ENCODE measurements at places on chromosomes 7 and 10. TPM values are rescaled to one million over a fixed set of nuclear protein-coding genes. Genes with fewer than 3 reads are reported as not detected.
A peak's percentile ranks its signal among the peaks of the same experiment; 100 is the strongest.

- no peaks in the 10 kb centered on the region for H3K36me3 ChIP-seq
- no peak overlapping the region for H3K4me3 ChIP-seq
- no peaks in the 10 kb centered on the region for H3K27me3 ChIP-seq
- no peak for DNase-seq
- no peak overlapping the region for H3K27ac ChIP-seq
Measured at GRCh38 chr7:141150465-141150864, 76.6 kb downstream of the TMEM178B start.

ELMO1 gene
- 17.0 TPM for polyA plus RNA-seq

BAIAP2L1 gene
- 0.32 TPM for polyA plus RNA-seq

- peak; percentile 77 for DNase-seq
- H3K27ac ChIP-seq, result no peak overlapping the region
- H3K4me1 ChIP-seq, result no peaks in the 10 kb centered on the region
- no peak overlapping the region for H3K4me3 ChIP-seq
Measured at GRCh38 chr7:107725138-107725740, 18.7 kb upstream of the CBLL1 start.

STEAP1 gene
- 23.6 TPM for polyA plus RNA-seq

DNA sequence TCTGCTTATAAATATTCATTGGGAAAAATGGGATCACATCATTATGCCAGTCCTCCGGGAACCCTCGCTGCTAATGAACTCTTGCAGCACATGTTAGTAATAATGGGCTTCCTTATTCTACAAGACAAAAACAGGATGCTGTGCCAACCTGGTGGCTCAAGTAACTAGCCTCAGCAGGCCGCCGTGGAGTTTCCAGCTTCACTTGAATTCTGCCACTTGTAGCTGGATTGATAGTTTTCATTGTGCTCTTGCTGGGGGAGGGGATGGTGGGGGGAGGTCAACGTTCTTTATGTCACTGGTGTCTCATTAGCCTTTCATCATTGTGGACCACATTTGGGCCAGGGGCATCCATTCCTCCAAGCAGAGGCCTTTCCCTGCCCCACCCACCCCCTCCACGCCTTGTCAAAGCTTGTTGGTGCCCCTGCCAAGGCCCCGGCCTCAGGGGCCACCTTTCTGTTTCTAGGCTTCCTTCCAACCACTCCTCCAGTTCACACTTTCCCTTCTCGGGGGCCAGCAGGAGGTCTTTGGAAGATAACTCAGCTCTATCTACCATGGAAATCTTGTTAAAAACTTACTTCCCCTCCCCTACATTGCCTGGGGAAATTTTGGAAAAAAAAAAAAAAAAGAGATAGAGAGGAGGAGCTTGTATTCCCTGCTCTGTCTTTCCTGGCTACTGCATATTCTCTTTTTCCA, 153.9 kb downstream of the BMPER start:
- peaks cover 5% of the 10 kb centered on the region for H3K4me1 ChIP-seq
- H3K27ac ChIP-seq, result no peak overlapping the region

- no peak for DNase-seq
- no peak overlapping the region for H3K27ac ChIP-seq
Measured at GRCh38 chr7:134546955-134547354, 2.0 kb upstream of the AKR1B15 start.

DNA sequence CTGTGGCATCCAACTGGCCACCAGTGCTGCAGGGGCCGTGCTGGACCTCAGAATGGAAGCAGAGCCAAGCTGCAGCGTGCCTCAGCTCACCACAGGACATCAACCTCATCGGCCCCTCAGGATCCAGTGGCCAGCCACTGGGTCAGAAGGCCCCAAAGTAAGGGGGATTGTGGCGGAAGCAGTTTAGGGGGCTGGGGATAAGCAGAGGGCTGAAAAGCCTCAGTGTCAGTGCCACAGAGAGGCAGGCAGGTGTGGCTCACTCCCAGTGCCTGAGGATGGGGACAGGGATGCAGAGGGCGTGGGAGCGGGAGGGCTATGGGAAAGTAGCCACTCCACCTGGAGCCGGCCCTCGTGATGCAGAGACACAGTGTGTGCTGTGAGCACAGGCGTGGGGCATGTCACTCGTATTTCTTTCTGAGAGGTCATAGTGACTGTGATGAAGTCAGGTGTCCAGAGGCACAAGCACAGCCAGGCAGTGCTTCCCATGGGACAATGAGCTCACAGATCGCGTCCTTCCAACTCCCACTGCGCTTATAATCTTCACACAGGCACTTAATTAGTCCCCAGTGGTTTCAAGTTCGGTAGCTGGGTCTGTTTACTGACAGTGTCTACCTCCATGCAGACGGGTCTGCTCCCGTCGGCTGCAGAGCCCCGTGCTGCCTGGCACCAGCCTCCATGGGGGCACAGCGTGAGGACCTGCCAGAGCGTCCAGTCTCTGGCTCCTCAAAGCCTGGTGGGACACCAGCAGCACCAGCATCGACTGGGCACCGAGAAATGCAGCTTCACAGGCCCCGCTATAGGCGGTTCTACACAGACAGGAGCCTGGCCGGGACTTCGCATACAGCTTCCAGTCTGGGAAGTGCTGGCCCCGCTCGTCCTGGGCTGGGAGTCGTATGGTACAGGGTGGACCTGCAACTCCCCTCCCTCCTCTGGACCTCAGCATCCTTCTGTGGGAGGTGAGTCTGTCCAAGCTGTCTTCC, 42.9 kb upstream of the CNPY1 start:
- no peaks in the 10 kb centered on the region for H3K4me1 ChIP-seq
- no peaks in the 10 kb centered on the region for H3K36me3 ChIP-seq
- H3K27me3 ChIP-seq, result no peaks in the 10 kb centered on the region
- no peak for DNase-seq
- H3K4me3 ChIP-seq, result no peak overlapping the region
- no peak overlapping the region for H3K27ac ChIP-seq

DNA sequence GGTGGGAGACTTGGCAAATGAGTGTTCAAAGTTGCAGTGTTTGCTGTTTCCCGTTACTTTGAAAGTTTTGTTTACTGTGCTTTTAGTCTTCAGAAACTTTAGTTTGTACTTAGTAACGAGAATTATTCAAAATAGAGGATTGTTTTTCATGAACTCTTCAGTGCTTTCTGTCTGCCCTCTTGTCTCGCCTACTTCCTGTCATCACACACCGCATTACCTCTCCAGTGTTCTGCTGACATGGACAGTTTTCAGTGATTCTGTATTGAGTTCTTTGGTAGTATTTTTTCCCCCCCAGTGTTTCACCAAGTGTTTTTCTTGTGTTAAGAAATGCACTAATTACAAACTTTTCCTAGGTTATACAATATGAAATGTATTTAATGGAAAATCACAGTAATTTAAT, 207.0 kb downstream of the MLLT10 start:
- H3K4me1 ChIP-seq, result no peaks in the 10 kb centered on the region
- no peaks in the 10 kb centered on the region for H3K27me3 ChIP-seq
- peaks cover 18% of the 10 kb centered on the region for H3K36me3 ChIP-seq
- no peak for DNase-seq
- no peak overlapping the region for H3K4me3 ChIP-seq
- no peak overlapping the region for H3K27ac ChIP-seq

DNA sequence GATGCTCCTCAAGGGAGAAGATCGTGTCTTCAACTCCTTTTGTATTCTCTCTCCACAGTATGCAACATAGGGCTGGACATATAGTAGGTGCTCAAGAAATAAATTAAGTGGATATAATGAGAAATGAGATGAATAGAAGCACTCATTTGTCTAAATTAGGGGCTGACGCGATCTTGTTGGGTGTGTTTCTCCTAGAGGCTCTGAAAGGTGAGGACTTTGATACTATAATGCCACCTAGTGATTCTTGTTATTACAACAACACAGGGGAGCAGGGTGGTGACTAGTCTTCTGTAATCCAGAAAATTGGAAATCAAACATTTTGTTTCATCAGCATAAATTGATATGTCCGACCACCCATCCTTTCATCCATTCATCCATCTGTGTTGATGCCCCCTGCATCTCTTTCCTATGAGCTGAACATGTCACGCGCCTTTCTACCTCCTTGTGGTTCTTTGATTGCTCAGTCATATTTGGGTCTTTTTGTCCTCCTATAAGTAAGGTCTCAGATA, 3.5 kb upstream of the CFAP58 start:
- H3K27ac ChIP-seq, result no peak overlapping the region
- no peaks in the 10 kb centered on the region for H3K27me3 ChIP-seq
- no peaks in the 10 kb centered on the region for H3K36me3 ChIP-seq
- DNase-seq, result peak; percentile 79
- H3K4me1 ChIP-seq, result peaks cover 13% of the 10 kb centered on the region
- H3K4me3 ChIP-seq, result no peak overlapping the region

PCGF6 gene
- polyA plus RNA-seq, result 2.5 TPM

SLC26A5 gene
- polyA plus RNA-seq, result not detected

MEIG1 gene
- polyA plus RNA-seq, result not detected

DNA sequence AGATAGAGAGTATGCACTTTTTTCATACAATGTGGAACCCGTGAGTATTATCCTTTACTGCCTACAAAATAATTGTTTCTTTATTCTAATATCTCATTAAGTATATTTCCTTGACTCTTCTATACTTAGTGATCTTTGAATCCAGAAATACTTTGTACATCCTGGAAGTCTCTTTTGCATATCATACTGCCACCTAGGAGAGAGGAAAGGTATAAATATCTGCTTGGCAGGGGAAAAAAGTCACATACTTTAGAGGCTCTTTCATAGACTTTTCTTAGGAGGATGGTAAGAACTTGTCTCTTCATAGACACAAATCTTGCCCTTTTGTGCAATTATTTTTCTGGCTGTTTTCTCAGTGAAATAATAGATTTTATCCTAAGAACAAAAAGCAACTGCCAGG, 436.0 kb downstream of the PAXIP1 start:
- DNase-seq, result no peak
- H3K4me3 ChIP-seq, result no peak overlapping the region
- H3K27me3 ChIP-seq, result no peaks in the 10 kb centered on the region
- H3K36me3 ChIP-seq, result no peaks in the 10 kb centered on the region
- H3K4me1 ChIP-seq, result no peaks in the 10 kb centered on the region
- no peak overlapping the region for H3K27ac ChIP-seq

TRIM74 gene
- 0.07 TPM for polyA plus RNA-seq

- no peak overlapping the region for H3K27ac ChIP-seq
Measured at GRCh38 chr7:158432369-158433341, 155.0 kb downstream of the PTPRN2 start.

AGAP9 gene
- 9.6 TPM for polyA plus RNA-seq

DNA sequence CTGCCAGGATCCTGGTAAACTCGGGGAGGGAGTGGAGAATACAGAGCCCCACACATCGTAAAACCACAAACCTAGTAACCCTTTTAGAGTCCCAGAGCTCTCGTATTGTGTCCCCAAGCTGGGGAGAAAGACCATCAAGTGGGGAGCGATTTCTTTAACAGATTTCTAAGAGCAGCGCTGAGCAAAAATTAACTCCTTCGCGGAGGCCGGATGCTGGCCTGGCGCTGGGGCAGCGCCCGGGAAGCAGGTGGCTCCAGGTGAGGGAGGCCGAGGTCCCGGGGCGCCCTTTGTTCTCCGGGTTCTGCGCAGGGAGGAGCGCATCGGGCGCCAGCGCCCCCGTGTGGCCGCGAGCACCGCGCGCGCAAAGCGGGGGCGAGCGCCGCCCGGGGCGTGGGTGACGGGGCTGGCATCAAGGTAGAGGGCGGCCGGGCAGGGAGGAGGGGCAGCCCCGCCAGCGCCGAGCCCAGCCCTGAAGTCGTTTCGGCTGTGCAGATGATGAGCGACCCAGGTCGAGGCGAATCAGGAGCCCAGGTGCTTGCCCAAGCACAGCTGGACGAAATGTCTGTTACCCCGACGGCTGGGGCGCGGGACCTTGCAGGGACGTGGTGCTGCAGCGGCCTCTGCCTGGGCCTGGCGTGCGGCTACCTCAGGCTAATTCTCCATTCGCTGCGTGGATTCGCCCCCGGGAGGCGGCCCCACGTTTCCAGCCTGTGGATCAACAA, 10.4 kb upstream of the FGFR2 start:
- H3K4me3 ChIP-seq, result no peak overlapping the region
- peak; percentile 24 for DNase-seq
- no peaks in the 10 kb centered on the region for H3K4me1 ChIP-seq
- no peak overlapping the region for H3K27ac ChIP-seq
- peaks cover 7% of the 10 kb centered on the region for H3K27me3 ChIP-seq

DNA sequence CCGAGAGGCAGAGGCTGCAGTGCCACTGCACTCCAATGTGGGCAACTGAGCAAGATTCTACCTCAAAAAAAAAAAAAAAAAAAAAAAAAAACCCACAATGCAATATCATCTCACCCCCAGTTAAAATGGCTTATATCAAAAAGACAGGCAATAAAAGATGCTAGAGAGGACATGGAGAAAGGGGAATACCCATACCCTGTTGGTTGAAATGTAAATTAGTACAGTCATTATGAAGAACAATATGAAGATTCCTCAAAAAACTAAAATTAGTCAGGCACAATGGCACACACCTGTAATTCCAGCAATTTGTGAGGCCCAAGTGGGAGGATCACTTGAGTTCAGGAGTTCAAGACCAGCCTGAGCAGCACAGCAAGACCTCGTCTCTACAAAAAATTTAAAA, 25.7 kb downstream of the ABI1 start:
- H3K27me3 ChIP-seq, result no peaks in the 10 kb centered on the region
- H3K4me1 ChIP-seq, result no peaks in the 10 kb centered on the region
- no peak overlapping the region for H3K4me3 ChIP-seq
- no peak overlapping the region for H3K27ac ChIP-seq

LIPM gene
- polyA plus RNA-seq, result not detected

GRCh38 chr10:3494131-3494837, 290.7 kb downstream of the KLF6 start:
- H3K27ac ChIP-seq, result no peak overlapping the region
- H3K4me3 ChIP-seq, result no peak overlapping the region
- no peaks in the 10 kb centered on the region for H3K4me1 ChIP-seq
- no peaks in the 10 kb centered on the region for H3K36me3 ChIP-seq
- H3K27me3 ChIP-seq, result peaks cover 11% of the 10 kb centered on the region

SPDYE8 gene
- not detected for polyA plus RNA-seq

DNA sequence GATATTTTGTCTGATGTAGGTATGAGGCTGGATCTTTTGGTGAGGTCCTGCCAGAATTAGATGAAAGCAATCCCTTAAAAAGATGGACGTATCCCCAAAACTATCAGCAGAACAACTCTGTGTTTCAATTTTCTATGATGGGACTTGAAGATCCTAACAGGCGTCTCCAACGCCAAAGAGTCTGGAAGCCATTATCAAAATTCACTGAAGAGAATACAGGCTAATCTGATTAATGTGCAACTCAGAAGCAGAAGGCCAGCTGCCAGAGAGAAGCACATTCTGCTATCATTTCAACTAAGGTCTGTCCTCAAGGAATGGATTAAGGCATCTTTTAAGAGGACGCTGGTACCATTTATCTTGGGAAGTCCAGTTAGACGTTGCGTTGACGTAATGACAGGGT, 119.7 kb downstream of the FGFR2 start:
- DNase-seq, result no peak
- H3K36me3 ChIP-seq, result no peaks in the 10 kb centered on the region
- peaks cover 6% of the 10 kb centered on the region for H3K4me1 ChIP-seq
- no peaks in the 10 kb centered on the region for H3K27me3 ChIP-seq

GRCh38 chr7:30308389-30308788, 24.0 kb downstream of the ZNRF2 start:
- no peaks in the 10 kb centered on the region for H3K36me3 ChIP-seq
- H3K4me3 ChIP-seq, result no peak overlapping the region
- H3K27me3 ChIP-seq, result no peaks in the 10 kb centered on the region
- no peak for DNase-seq
- no peak overlapping the region for H3K27ac ChIP-seq
